ENCODE measurements at places on chromosomes 7 and 10. TPM values are rescaled to one million over a fixed set of nuclear protein-coding genes. Genes with fewer than 3 reads are reported as not detected.
A peak's percentile ranks its signal among the peaks of the same experiment; 100 is the strongest.

Gene ANKIB1
- 60.0 TPM for total RNA-seq

- DNase-seq: no peak
These were observed 608.4 kb upstream of the KCND2 start for GRCh38 chr7:119664601-119665000.

DNA sequence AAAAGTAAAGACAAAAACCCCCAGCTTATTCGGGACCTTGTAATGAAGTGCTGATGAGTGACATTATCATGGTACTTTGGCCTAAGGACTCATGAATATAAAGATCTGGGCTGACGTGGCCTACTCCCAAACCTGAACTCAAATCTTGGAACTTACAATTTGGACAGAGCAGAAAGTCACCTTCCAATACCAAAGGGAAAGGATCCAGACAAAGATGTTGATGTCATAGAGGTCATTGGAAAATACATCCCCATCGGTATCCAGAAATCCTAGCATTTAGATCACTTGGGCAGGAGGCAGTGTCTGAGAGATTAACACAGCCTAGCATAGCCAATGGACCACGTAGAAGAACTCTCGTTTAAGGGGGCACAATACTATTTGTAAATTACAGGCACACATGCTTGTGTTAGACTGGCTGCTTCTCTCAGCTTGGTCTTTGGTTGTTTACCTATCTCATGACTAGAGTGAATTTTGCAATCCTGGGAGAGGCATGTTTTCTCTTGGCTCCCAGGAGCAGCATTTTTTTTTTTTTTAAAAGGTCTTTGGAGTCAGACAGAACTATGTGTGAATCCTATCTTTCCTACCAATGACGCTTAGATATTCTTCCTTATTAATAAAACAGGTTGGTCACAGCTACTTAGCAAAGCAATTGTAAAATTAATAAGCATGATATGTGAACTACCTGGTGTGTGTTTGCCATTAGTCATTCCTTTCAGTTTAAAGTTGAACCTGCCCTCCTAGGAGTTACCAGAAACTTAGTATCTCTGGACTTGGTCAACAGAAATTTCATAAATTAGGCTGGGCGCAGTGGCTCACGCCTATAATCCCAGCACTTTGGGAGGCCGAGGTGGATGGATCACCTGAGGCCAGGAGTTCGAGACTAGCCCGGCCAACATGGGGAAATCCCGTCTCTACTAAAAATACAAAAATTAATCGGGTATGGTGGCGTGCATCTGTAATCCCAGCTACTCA lies 27.8 kb upstream of the MRPS33 start:
- no peak for DNase-seq

GRCh38 chr7:66413379-66414114 lies 208.4 kb downstream of the TPST1 start:
- DNase-seq: peak; percentile 74

GRCh38 chr10:93812659-93813338 lies 55.1 kb downstream of the LGI1 start:
- no peak for DNase-seq

GRCh38 chr7:132117181-132117580 lies 459.1 kb downstream of the PLXNA4 start:
- no peak for DNase-seq

- no peak for DNase-seq
These were observed 12.8 kb upstream of the CARD11 start for GRCh38 chr7:3056234-3057065.

DNA sequence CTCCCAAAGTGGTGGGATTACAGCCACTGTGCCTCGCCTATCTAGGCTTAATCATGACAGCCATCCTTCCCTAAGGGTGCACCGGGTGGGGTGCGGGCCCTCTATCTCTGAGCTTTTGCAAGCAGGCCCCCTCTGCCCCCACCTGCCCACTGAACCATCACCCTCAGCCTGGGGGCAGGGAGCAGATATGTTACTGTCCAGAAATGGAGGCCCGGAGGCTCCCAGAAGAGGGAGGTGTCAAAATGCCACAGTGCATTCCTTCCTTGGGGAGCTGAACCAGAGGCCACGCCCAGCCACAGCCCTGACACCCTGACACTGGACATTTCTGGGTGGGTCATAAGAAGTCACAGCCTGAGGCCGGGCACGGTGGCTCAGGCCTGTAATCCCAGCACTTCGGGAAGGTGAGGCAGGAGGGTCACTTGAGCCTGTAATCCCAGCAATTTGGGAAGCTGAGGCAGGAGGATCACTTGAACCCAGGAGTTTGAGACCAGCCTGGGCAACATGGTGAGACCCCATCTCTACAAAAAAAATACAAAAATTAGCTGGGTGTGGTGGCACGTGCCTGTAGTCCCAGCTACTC lies 129.8 kb upstream of the TNRC18 start:
- no peak for DNase-seq

Measured in CD4-positive, alpha-beta T cell (primary cell).